ENCODE measurements at places on chromosomes 12 and 14. TPM values are rescaled to one million over a fixed set of nuclear protein-coding genes. Genes with fewer than 3 reads are reported as not detected.

TAS2R20 gene
- total RNA-seq: not detected

DNA sequence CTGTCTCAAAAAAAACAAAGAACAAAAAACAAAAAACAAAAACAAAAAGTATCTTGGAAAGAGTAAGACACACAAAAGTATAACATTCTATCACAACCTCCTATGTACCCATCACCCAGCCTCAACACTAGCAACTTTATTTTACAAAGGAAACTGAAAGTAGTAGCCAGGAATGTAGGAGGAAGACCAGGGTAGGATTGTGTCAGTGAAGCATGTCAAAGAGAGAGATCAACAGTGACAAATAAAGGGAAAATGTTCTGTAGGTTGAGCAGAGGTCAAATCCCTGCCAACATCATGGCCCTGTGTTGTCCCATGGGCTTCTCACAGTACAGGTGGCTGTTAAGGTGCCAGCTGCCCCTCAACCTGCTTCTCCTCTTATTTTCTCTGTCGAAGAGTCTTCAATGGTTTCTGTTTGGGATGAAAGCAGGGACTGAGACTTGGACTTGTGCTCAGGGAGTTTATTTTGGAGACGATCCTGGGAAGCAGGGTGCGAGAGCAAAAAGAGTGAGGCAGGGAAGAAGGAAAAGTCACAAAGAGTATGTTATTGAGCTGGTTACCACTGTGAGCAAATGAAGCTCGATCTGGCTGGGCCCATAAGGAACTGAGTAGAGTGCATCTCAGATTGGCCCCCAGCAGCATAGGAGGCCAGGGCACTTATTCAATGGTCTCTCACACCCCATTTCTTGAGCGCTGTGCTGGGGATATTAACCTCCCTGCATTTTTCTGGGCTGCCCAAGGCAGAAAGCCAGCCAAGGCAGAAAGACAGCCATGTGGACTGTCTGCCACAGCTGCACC lies 29.4 kb upstream of the CTDSP2 start:
- DNase-seq: no peak

PIGH gene
- total RNA-seq: 50.5 TPM

DNA sequence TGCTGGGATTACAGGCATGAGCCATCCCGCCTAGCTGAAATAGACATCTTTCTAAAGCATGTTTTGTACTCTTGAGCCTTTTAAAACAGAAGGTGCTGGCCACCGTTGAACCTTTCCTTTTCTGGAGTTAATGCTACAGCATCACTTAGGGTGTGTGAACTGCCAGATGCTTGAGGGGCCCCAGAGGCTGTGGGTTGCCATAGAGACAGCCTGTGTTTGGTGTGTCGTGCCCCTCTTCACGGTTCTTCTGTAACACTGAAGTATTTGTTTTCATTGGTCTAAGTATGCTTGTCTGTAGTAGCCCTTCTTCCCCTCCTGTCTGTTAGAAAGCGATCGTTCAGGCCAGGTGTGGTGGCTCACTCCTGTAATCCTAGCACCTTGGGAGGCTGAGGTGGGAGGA lies 30.8 kb downstream of the PLEKHG3 start:
- no peak for DNase-seq

- peak; percentile 74 for DNase-seq
Observed at GRCh38 chr12:1593174-1594005, 991 bp downstream of the FBXL14 start.

GRCh38 chr12:123140676-123141614 lies 9.9 kb downstream of the PITPNM2 start:
- peak; percentile 56 for DNase-seq

- no peak for DNase-seq
Observed at GRCh38 chr14:99145307-99145706, 126.7 kb downstream of the BCL11B start.

DNA sequence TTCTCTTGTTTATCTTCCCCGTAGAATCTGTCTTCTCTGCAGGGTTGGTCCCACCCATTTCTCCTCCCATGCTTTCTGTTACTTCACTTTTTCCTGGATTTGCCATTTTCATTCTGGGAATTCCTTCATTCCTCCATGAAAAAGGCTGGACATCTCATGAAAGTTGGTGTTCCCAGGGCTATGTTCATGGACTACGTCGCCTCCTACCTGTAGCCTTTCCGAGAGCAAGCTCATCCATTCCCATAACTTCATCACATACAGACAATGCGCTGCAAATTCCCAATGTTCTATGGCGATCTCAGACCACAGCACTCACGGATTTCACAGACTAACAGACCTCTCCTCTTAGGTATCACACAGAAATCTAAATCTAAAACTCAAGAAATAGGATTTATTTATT lies 217.1 kb downstream of the EXOC5 start:
- no peak for DNase-seq

HNF1A gene
- 0.57 TPM for total RNA-seq

Data from suprapubic skin (tissue), 4 donors.